ENCODE measurements at places on chromosomes 16 and 17. TPM values are rescaled to one million over a fixed set of nuclear protein-coding genes. Genes with fewer than 3 reads are reported as not detected.

CYLD gene
- 27.5 TPM for total RNA-seq

SOCS1 gene
- total RNA-seq: 1.0 TPM

HS3ST3A1 gene
- total RNA-seq: not detected

CCL11 gene
- not detected for total RNA-seq

TBC1D3D gene
- not detected for total RNA-seq

DPEP3 gene
- not detected for total RNA-seq

EFCAB13 gene
- total RNA-seq: 2.6 TPM

FOXN1 gene
- total RNA-seq: 0.52 TPM
